Amniotic stem cell (primary cell): ENCODE measurements at places on chromosomes 13 and 19.

- no peak for DNase-seq
These were observed 216.5 kb downstream of the PCCA start for GRCh38 chr13:100305398-100305797.

DNA sequence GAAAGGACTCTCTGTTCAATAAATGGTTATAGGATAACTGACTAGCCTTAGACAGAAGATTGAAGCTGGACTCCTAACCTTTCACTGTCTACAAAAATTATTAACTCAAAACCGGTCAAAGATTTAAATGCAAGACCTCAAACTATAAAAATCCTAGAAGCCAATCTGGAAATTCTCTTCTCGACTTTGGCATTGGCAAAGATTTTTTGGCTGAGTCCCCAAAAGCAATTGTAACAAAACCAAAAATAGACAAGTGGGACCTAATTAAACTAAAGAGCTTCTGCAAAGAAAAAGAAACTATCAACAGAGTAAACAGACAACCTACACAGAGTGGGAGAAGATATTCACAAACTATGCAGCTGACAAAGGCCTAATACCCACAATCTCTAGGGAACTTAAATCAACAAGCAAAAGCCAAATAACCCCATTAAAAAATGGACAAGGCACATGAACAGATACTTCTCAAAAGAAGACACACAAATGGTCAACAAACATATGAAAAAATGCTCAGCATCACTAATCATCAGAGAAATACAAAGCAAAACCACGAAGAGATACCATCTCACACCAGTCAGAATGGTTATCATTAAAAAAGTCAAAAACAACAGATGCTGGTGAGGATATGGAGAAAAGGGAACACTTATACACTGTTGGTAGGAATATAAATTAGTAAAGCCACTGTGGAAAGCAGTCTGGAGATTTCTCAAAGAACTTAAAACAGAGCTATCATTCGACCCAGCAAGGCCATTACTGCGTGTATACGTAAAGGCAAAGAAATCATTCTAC is 266.3 kb downstream of the DNAJC15 start:
- no peak for DNase-seq

- DNase-seq = no peak
These were observed 297.8 kb upstream of the DACH1 start for GRCh38 chr13:72164811-72165210.

DNA sequence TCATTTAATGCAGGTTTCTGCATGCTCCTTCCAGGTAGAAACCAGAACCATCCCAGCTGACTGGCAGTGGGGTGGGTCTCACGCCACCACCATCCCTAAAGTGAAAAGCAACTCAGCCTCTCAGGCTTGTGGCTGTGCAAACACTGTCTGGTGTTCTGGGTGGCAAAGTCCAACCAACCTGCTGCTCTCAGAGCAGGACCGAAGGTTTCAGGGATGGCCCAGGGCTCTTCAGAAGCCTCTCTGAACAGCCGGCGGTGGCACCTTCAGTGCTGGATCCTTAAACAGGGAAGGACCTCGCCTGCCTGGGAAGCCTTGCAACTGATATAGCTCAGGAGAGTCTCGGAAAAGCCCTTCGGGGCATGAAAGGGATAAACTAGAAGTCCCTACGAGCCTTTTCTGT is 100.8 kb downstream of the COL4A1 start:
- no peak for DNase-seq

- DNase-seq = no peak
These were observed 188.2 kb upstream of the TSC22D1 start for GRCh38 chr13:44764302-44764692.

- DNase-seq = no peak
These were observed 6.6 kb upstream of the TPTE2 start for GRCh38 chr13:19567820-19568534.

DNA sequence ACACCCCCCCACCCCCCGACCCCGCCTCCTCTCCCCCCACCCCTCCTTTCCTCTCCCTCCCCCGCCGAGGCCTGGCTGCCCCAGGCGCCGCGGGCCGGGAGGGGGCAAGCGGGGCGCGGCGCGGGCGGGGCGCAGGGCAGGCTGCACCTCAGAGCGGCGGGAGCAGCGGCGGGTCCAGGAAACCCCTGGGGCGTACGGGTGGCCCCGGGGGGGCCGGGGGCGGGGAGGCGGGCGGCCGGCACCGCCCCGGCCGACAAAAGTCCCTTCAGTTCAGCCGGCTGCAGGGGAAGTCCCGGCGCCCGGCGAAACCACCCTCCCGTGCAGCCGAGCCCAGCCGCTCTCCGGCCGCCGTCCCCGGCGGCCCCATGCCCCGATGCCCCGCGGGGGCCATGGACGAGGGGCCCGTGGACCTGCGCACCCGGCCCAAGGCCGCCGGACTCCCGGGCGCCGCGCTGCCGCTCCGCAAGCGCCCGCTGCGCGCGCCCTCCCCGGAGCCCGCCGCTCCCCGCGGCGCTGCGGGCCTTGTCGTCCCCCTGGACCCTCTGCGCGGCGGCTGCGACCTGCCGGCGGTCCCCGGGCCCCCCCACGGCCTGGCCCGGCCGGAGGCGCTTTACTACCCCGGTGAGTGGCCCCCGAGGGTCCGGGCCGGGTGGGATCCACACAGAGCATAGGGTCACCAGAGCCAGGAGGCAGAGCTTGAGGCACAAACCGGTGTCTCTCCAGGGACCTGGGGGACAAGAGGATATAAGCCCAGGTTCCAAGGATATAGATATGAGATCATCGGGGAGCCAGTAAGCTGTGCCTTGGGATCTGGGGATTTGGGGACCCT is at the start of gene BCL3:
BCL3 (plus strand) TSS at position 283 of the 829 bp plus-strand sequence; CDS start at position 366, 83 bp downstream.
- no peak for DNase-seq

DNA sequence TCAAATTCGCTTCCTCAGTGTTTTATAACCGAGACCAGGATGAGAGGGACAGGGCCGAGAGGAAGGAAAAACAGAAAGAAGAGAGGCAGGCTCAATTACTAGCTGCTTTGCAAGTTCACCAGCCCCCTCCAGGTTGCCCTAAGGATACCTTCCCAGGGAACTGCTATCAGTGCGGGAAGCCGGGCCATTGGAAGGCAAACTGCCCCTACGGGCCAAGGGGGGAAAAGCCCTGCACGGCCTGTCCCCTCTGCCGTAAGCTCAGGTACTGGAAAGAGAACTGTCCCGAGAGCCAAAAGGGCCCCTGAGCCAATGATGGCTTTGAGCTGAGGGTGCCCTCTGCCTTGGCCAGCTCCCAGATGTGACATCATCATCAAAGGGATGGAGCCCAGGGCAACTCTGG is 3.2 kb upstream of the ERVV-1 start:
- no peak for DNase-seq

DNA sequence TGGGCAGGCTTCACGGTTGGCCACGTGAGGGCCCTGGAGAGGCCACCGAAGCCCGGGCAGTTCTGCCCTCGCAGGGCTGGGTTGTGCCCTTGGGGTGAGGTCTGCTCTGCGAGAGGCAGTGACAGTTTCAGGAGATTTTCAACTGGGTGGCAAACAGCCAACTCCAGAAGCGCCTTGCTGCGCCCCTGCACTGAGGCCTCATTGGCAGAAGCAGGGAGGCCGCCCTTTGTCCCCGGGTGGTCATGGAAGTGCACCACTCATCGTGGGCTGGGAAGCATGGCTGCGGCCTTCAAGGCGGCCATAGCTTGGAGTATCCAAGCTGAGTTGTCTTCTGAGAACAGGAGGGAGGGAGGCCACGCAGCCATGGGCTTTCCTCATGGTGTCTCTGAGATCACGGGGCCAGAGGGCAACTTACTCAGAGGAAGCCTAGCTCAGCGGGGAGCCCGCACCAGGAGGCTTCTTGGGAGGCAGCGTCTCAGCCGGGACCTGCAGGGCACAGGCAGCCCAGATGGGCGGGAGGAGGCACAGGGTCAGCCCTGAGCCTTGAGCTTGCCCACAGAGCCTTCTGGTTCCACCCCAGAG is 14.8 kb downstream of the PLEKHJ1 start:
- DNase-seq = no peak

DNA sequence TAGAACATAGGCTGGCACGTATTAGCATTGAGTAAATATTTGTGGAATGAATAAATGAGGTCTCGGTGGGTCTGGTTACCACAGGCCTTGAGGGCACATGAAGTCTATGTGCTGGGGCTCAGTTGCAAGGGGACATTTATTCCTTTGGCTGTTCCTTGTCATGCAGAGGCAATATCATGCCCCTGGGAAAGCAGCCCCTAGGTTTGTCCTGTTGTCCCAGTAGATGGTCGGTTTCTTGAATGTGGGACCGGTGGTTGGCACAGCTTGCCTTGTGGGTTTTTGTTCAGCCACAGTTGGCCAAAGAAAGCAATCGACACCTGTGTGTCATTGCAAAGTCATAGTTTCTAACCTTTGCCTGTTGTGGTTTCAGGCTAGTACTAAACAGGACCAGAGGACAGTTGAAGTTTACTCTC is 24.7 kb upstream of the GPR183 start:
- no peak for DNase-seq

- no peak for DNase-seq
These were observed 120.2 kb downstream of the UBL3 start for GRCh38 chr13:29730253-29730652.

DNA sequence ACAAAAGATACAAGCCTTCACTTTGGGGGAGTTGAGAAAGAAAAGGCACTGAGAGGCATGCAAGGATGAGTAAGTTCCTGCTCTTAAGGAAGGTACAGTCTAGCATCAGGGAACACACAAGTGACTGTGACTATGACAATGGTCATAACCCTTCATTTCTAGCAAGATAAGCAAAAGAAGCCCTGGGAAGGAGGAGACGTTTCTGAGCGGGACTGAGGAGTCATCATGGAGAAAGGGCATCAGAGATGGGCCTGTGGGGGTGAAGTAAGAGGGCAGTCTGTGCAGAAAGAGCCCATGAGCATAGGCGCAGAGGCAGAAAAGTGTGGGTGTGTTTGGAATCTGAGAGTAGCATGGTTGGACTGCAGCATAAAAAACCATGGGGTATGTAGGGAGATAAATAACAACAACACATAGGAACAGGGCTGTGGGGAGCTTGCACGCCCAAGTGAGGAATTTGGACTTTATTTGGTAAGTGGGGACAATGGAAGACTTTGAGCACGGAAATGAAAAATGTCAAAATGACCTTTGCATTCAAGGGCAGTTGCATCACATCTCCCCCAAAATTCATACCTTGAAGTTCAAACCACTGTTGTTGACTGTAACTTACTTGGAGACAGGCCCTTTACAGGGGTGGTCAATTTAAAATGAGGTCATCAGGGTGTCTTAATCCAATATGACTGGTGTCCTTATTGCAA is 86.7 kb downstream of the MBNL2 start:
- DNase-seq = peak; percentile 11

GRCh38 chr19:33755099-33756035 is 41.3 kb upstream of the KCTD15 start:
- DNase-seq = no peak

- no peak for DNase-seq
These were observed 7.5 kb downstream of the DYRK1B start for GRCh38 chr19:39826311-39826945.

GRCh38 chr19:3046698-3047495 is 15.4 kb downstream of the TLE5 start:
- DNase-seq = no peak

DNA sequence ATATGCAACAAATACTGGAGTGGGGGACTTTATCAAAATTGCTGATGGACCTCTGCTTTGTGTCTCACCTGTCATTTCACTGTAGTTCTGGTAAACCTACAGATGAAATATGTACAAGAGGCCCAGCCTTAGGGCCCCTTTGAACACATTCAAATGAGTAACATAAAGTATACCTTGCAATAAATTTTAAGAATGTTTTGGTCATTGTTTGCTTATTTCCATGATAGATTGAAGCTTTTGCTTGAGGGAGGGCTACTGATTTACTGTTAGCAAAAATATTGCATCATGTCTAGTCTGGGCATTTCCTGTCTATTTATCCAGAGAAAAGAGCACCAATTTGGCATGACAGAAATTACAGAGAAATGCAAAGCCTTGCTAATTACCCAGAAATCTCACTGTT is 705.5 kb upstream of the PCDH9 start:
- DNase-seq = no peak

- DNase-seq = no peak
These were observed 42.1 kb downstream of the STK24 start for GRCh38 chr13:98534821-98535220.

- DNase-seq = no peak
These were observed 3.4 kb upstream of the CTU1 start for GRCh38 chr19:51111606-51112005.

- peak; percentile 94 for DNase-seq
These were observed 49.1 kb upstream of the EHD2 start for GRCh38 chr19:47663911-47664771.

DNA sequence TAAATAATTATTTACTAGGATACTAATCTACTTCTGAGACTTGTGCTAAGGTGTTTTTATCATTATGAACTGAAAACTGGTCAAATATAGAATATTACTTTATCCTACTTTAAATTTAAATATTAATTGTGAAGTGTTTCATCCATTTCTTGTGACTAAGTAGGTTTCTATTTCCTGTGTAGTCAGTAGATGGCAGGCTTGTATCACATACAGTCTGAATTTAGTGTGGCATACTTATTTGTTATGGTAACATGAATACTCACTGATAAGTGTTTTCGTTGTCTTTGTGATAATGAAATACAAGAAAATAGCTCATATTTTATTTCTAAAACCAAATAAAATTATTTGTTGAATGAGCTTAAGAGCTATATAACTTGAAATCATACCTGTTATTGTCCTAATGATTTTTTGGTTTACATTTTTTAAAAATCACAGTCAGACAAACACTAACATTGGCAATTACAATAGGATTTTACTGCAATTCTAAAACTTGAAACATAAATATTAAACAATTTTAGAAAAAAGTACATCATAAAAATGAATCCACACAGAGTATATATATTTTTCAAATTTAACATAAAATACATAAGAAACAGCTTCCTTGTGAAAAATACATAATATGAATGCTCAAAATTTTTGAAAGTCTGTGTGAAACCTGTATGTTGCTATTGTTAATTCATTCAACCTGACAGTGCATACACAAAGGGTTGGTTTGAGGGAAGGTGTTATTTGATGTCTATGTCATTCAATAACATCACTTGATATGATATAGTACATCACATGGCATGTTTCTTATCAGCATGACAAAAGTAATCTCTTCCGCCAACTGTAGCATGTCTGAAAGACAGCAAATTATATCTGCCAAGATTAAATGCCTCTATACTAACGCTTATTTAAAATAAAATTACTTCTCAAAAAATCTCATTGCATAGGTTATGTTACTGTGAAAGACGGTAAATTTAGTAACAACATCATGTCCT is 904.8 kb upstream of the PCDH20 start:
- peak; percentile 20 for DNase-seq

DNA sequence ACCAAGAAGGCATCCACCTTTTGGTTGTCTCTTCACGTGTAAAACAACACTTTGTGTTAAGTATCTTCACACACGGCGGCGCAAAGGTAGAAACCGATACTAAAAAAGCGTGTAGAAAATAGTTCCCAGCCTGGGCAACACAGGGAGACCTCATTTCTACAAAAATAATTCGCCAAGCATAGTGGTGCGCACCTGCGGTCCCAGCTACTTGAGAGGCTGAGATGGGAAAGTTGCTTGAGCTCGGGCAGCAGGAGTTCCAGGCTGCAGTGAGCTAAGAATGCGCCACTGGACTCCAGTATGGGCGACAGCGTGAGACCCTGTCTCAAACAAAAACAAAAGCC is 573 bp upstream of the ERCC5 start:
- no peak for DNase-seq
